Frontal cortex (tissue), 4 donors: ENCODE measurements at places on chromosomes 1 and 21. TPM values are rescaled to one million over a fixed set of nuclear protein-coding genes. Genes with fewer than 3 reads are reported as not detected.

VWA1 gene
- 2.9 TPM for total RNA-seq

FAM177B gene
- not detected for total RNA-seq

LRRC38 gene
- total RNA-seq = not detected

PLA2G2F gene
- not detected for total RNA-seq

CD1B gene
- total RNA-seq = not detected

GFI1 gene
- not detected for total RNA-seq

CFHR2 gene
- total RNA-seq = not detected

CFHR5 gene
- not detected for total RNA-seq

HSD3B2 gene
- not detected for total RNA-seq

ACP6 gene
- 12.6 TPM for total RNA-seq

LAPTM5 gene
- total RNA-seq = 3.7 TPM

CD101 gene
- 0.82 TPM for total RNA-seq

DIRAS3 gene
- 6.9 TPM for total RNA-seq

AMY2B gene
- 146 TPM for total RNA-seq

OR6K2 gene
- total RNA-seq = not detected

CELA3A gene
- not detected for total RNA-seq

ZSWIM5 gene
- 15.9 TPM for total RNA-seq

INTS3 gene
- 29.8 TPM for total RNA-seq

GPR153 gene
- total RNA-seq = 22.0 TPM

TTC4 gene
- total RNA-seq = 20.0 TPM

RBM8A gene
- total RNA-seq = 81.1 TPM

CCDC28B gene
- total RNA-seq = 34.2 TPM
